ENCODE measurements at places on chromosomes 6 and 20.

- no peak for DNase-seq
These were observed 97.5 kb upstream of the RPS6KA2 start for GRCh38 chr6:166724576-166724975.

DNA sequence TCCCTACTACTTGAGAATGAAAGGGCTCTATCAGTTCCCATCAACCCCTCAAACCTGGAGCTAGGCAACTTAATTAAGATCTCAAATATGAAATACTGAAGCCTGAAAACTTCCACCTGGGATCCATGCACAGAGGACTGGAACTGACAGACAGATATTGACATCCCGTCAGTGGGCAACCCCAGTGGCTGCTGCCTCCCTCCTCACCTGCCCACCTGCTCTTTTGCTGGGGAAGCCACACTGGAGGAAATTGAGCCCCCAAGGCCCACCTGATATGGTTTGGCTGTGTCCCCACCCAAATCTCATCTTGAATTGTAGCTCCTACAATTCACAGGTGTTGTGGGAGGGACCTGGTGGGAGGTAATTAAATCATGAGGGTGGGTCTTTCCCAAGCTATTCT lies 192.8 kb downstream of the LRFN2 start:
- DNase-seq = no peak

DNA sequence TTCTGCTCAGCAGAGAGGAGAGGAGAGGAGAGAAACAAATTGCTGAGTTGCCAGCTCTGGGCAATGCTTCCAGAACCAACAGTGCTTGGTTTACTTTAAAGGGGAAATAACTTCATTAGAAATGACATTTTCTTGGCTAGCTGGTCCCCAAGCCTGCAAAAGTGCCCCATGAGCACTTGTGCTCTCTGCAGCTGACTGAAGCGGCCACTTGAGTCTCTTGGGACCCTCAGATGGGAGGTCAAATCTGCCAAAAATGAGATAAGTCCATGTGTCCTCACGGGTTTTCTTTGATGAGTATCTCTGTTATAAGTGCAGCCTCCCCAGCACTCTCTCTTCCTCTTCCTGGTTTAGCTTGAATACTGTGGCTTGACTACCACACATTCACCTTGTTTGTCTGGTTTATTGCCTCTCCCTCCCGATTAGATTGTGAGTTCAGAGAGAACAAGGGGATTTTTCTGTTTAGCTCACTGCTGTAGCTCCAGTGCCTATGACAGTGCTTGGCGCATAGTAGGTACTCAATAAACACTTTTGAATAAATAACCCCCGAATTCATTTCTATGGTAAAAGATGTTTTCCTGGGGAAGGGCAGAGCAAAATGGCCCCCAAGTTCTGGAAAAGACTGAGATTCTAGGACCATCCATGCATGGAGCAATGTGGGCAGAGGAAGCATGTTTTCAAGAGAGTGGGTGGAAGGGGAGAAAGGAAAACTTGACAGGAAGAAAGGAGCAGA lies 7.0 kb upstream of the RIN2 start:
- no peak for DNase-seq

DNA sequence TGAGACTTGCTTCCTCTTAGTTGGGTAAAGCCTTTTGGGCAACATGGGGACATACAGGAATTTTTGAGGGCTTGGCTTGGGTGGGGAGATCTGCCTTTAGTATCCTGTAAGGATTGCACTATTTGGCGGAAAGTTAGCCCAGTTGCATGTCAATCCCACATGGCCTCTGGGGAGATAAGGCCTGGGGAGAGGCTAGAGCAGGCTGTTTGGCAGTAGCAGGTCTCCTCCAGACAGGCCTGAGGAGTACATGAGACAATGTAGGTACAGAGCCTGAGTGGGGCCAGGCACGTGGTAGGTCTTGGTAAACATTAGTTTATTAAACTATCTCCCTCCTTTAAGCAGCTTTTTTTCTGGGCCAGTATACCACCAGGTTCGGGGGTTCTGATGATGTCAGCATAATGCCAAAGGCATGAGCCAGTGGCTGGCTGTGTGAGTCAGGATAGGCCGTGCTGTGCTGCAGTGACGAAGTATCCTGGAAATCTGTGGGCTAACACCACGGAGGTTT lies 147.9 kb downstream of the VEGFA start:
- no peak for DNase-seq

DNA sequence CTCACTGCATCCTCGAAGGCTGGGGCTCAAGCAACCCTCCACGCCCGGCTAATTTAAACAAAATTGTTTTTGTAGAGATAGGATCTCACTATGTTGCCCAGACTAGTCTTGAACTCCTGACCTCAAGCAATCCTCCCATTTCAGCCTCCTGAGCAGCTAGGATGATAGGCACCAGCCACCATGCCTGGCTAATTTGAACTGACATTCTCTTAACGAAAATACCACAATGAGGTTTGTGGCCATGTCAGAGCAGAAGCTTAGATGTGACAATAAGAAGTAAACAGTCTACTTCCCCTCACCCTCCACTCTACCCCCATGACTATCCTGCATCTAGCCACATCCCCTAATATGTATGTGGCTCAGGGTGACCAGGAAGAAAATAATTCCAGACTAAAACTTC lies 74.8 kb upstream of the PLCB4 start:
- DNase-seq = no peak

GRCh38 chr6:82861121-82861520 lies 204.5 kb downstream of the UBE3D start:
- DNase-seq = no peak

DNA sequence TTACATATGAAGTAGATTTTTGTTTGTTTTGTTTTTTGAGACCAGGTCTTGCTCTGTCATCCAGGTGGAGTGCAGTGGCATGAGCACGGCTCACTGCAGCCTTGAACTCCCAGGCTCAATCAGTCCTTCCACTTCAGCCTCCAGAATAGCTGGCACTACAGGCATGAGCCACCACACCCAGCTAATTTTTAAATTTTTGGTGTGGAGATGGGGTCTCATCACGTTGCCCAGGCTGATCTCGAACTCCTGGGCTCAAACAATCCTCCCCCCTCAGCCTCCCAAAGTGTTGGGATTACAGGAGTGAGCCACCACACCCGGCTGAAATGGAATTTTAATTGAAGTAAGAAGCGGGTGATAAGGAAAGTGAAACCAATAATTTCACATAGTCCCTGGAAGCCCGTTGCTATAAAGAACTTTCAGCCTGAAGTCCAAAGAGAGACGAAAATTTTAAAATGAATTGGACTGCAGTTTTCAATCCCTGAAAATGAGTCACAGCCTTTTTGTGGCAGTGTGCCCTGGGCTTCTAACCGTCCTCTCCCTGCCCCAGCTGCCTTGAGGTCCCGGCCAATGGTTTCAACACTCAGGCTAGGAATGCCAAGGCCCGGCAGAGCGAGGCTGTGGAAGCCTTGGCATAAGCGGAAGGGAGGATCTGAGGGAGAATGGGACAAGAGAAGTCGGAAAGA lies 757 bp downstream of the RAET1E start:
- no peak for DNase-seq

- no peak for DNase-seq
These were observed 34.8 kb upstream of the SIRT5 start for GRCh38 chr6:13539572-13539971.

DNA sequence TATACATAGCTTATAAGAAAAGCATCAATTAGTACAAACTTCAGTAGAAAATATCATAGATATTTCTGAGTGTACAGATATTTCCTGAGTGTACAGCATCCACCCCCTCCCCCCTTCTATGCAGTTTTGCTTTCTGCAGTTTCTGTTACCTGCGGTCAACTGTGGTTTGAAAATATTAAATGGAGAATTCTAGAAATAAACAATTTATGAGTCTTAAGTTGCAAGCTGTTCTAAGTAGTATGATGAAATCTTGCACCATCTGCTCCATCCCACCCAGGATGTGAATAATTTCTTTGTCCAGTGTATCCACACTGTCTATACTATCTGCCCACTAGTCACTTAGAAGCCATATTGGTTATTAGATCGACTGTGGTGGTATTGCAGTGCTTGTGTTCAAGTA lies 15.8 kb upstream of the GPR63 start:
- no peak for DNase-seq

- DNase-seq = peak; percentile 29
These were observed 100.4 kb downstream of the CD83 start for GRCh38 chr6:14217728-14218518.

GRCh38 chr20:3767110-3767426 lies 485 bp downstream of the ADISSP start:
- DNase-seq = no peak

DNA sequence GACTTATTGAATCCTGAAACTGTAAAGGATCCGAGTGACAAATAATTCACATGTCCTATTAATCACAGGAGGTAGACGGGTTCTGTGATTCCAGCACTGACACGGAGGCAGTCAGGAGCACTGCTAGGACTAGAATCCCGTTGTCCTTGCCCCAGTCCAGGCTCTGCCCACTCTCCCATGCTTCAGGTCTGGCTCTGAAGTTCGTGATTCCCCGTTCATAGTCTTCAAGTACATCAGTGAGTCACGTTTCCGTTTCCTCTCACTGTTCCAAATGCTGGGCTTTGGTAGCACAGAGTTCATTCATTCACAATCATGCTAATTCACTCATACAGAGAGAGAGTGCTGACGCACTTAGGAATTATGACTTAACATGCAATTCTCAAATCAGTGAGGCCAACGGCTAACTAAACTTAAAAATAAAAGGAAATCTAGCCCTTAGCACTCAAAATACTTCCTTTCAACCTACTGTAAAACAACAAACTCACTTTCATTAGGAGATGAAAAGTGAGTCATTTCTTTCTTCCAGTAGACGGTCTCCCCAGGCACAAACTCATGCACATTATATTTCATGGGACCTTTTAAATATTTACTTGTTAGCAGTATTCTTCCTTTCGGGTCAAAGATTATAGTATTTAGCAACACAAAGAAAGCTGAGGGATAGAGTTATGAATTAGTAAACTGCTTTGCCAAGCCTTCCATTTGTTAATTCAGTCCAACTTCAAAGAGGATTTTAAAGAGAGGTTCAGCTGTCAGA lies 94.0 kb upstream of the NHSL1 start:
- DNase-seq = no peak

- peak; percentile 0 for DNase-seq
These were observed 12.0 kb downstream of the CD83 start for GRCh38 chr6:14129575-14129974.

DNA sequence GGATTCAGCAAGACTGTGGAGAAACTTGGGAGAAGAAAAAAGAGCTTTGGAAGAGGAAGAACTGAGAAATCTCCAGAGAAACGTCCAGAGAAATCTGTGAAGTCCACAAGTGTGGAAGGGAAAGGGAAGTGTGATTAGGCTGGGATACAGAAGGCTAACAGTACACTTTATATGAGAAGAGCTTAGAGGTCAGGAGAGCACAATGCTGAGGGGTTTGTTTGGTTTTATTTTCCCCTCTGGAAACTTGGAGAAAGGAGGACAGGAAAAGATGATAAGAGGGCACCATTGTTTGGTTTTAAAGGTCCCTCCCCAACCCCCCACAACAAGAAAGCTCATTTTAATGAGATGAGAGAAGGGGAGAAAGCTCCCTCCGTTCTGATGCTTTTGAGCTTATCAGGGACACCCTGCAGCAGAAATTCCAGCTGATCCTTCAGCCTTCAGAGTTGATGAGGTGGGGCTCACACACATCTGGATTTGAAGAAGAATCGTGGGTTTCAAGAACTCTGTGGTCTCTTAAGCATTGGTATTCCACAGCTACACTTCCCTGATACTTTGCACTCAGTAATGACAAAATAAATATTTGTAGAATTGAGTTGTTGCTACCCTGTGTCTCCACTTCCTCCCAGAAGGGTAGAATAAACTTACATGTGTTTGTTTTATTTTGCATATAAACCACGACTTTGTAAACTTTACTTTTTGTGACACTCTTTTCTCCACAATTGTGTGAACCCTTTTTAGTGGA lies 1.9 kb downstream of the NT5E start:
- DNase-seq = no peak

DNA sequence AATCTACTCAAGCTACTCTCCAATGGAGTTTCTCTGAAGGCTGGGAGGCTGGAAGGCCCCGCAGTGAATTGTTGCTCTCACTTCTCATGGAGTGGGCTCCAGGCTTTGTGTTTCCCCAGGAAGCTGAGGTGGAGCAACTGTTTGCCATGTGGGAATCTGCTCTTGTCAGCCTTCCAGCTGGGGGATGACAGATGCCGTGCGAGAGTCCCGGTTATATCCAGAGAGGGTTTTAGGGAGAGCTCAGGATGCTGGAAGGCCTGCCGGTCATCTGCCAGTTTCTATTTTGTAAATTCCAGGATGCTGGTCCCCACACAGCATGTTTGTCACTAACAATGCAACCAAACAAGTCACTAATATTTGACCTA lies 98.2 kb upstream of the NAA20 start:
- DNase-seq = no peak

DNA sequence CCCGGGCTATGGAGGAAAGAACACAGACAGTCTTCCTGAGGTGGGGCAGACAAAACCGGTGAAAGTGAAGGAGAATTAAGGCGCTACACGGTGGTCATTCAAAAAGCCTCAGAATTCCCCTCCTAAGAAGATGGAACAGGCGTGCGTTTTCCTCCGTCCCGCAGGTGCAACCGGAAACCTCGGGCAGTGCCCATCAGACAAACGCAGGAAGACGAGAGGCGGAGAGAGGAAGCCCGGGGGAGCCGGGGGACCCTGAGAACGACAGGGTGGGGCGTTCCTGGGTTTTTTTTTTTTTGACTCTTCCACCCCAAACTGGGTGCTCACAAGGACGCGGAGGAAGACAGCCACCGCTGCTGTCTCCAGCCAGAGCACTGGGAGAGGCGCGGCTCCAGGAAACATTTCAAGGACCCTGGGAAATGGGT lies 25.4 kb downstream of the TTLL2 start:
- DNase-seq = no peak

DNA sequence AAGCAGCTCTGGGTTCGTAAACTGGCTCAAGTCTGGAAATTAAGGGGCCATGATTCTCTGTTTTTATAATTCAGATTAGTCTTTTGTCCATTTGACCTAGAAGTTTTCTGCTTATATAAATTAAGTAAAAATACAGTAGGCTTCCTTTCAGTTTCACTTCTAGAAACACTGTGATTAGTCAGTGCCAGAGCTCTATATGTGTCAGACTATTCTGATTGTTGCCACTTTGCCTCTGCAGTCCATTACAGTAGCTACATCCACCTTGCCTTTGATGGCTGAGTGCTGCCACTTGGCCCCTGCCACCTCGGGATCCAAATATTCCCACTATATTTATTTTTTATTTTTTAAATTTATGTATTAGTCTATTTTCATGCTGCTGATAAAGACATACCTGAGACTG lies 7.9 kb downstream of the ZC2HC1B start:
- DNase-seq = no peak

DNA sequence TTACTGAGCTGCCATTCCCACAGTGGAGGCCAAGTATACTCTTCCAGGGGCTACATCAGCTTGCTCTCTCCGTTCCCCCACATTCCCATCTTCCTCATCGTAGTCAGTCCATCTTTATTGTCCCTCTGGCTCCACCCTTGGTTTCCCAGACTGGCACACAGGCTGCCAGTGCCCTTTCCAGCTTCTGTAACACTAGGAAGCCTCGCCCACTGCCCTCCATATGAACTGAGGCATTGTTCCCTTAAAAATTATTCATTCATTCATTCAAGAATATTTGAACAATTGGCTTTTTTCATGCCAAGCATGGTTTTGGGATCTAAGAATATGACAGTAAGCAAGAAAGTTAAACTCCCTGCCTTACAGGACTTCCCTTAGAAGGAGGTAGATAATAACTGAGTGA lies 14.3 kb downstream of the ROS1 start:
- DNase-seq = no peak
